IPS-NIHi11 (cell line): ENCODE measurements at places on chromosomes 16 and 17.

DNA sequence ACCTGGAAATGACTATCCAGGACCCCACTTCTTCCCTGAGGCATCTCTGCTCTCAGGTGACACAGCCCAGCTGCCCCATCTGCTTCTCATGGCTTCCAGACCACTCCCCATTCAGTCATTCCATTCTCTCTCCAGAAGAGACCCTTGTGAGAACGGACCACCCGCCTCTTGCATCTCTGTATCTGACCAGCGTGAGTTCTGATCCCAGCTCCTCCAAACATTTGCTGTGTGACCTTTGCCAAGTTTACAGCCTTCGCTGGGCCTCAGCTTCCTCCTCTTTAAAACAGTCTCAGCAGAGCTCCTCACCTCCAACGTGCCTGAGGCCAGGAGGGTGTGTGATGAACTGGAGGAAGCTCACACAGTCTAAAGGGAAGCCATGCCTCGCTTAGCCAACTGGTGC lies 39.6 kb downstream of the C16orf82 start:
- DNase-seq: no peak

GRCh38 chr16:24149102-24149501 lies 107.0 kb upstream of the CACNG3 start:
- no peak for DNase-seq

DNA sequence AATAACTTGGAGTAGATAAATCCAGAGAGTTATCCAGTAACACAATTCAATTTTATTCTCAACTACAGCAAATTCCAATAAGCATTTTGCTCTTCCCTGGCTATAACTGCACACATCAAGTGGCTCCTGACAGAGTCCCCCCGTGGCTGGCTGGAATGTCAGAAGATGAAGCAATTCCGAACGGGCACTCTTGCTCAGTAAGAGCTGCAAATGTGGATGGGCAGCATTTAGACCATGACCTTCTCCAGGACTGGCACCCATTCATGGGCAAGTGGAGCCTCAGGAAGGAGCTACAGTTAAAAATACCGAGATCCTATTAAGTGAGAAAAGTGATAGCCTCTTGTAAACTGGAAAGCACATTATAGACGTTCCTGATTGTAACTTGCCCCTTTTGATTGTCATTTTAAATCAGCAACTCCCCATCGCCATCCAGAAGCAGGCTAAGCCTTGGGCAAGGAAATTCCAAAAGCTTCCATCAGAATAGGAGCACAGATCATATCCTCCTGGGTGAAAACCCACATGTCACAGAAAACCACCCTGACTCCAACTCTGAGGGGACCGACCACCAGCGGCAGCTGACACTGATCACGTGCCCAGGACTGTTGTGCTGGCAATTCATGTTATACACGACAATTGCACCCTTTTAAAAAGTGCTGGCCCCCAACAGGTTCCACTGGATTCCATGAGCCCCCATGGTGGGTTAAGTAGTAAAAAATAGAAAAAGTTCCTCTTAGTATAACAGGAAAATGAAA lies 7.1 kb downstream of the UBE2O start:
- no peak for DNase-seq

DNA sequence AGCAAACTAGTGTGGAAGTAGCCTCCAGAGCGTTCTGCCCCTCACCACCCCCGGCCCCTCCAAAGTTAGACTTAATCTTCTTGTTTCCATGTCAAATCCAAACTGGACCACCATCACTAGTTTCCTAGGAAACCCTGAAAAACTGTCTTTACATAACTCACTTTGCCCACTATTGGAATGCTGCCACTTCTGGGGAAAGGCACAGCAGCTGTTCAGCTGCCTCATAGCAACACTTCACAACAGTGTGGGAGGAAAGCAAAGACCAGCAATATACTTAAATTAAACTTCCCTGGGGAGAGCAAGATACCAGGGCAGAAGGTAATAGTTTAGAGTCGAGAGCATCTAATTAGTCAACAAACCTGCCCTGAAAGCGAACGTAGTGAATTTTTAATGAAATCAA lies 452.2 kb downstream of the KCNJ2 start:
- DNase-seq: no peak

GRCh38 chr16:69872888-69873287 lies 78.2 kb upstream of the CLEC18A start:
- no peak for DNase-seq

- no peak for DNase-seq
Observed at GRCh38 chr17:13593757-13594156, 8.0 kb downstream of the HS3ST3A1 start.

- no peak for DNase-seq
Observed at GRCh38 chr17:76416899-76417298, 32.5 kb downstream of the SPHK1 start.

DNA sequence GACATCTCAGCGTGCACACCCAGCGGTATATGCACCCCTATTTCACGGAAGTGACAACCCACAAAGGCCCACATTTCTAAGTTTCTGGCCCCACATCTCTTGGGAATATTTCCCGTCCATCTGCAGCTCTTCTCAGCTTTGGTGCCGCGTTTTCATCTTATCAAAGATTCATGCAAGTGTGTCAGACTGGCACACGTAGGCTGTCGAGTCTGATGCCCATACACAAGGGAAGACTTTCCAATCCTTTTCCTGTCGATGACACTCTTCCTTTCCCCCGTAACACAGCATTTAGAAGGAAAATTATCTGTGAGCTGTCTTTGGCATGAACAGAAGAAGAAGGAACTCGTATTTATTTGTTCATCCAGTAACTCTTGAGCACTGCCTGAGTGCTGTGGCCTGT lies 83.0 kb downstream of the SHISA6 start:
- no peak for DNase-seq

- peak; percentile 78 for DNase-seq
Observed at GRCh38 chr17:76383546-76384221, 725 bp upstream of the SPHK1 start.

DNA sequence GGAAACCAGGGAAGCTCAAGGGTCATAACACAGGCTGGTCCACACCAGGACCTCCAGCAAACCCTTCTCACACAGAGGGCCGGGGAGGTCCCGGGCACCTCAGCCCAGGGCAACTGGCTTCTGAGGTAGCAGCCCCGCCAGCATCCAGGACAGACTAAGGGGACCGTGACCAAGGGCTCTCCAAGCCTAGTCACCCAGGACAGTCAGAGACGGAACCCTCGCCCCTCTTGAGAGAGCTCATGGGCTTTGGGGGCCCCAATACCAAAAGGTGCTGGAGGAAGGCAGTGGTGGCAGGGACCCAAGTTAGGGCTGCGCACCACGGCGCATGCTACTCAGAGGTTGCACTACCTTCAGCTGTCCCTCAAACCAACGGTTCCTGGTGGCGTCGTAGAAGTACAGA lies 54.9 kb downstream of the KLHDC4 start:
- no peak for DNase-seq

DNA sequence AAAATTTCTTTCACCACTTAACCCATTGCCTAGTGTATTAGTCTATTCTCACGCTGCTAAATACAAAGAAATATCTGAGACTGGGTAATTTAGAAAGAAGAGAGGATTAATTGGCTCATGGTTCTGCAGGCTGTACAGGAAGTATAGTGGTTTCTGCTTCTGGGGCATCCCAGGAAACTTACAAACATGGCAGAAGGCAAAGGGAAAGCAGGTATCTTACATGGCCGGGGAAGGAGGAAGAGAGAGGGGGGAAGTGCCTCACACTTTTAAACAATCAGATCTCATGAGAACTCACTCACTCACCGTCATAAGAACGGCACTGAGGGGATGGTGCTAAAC lies 931.4 kb upstream of the SOX9 start:
- no peak for DNase-seq
